ENCODE measurements at places on chromosomes 6 and 20.

DNA sequence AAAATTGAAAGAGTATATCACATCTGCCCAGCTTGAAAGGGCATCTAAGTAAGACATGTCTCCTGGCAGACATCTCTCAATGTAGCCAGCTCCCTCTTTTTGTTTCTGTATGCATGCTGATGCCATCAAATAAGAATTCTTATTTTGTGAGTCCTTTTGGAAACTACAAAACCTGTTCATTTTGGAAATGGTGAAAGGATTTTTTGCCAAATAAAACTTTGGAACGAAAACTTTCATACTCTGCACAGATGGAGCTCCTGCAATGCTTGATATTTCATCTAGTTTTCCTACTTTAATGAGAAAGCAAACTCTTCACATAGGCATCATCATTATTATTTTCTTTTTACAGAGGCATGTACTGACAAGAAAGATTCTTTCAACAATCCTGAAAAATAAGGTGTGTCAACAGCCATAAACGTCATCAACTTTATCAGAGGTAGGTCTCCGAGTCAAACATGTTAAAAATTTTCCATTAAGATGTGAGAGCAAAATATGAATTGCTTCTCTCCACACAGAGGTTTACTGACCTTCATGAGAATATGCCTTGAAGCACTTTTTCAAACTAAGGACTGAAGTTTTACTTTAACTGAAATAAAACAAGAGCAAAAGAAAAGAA, 26.2 kb upstream of the CMTR1 start:
- no peak for DNase-seq

GRCh38 chr6:71481801-71482200, 193.2 kb downstream of the OGFRL1 start:
- DNase-seq = no peak

GRCh38 chr20:40471261-40471629, 217.8 kb downstream of the MAFB start:
- no peak for DNase-seq

DNA sequence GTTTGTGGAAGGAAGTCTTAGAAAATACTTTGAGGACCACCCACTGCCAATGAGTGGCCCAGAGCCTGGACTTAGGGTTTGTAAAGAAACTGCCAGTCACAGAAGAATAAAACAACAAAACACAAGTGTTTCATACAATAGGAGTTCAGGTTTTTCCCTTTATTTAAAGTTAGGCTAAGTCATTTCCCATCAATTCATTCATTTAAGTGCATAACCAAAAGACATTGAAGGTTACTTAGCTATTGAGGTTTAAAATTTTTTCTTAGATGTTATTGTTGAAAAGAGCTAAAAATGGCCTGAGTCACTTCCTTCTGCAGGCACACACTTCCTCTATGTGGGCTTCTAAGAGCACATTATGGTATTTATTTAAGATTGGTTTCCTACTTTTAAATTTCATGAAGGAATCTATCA, 54.2 kb downstream of the ARMC2 start:
- no peak for DNase-seq

- no peak for DNase-seq
Measured at GRCh38 chr6:6795393-6795792, 206.9 kb downstream of the LY86 start.

GRCh38 chr6:147639279-147639678, 130.8 kb downstream of the SAMD5 start:
- no peak for DNase-seq

GRCh38 chr20:48416002-48416401, 411.8 kb downstream of the PREX1 start:
- no peak for DNase-seq

DNA sequence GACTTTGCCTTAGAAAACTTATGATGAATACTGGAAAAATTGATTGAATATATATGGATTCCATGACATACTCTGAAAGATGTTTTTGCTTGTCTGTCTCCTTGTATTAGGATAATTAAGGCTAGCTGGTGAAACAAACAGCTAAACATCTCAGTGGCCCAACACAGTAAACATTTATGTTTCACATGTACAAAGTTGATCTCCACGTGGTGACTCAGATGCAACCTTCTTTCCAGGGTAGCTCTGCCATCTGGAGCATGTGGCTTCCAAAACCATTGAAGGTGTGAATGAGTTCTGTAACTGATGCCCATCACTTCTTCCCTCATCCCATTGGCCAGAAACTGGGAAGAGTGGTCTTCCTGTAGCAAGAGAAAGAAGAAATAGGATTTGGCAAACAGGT, 196.3 kb downstream of the TSHZ2 start:
- DNase-seq = no peak

GRCh38 chr6:106745197-106745770, 115.9 kb downstream of the QRSL1 start:
- DNase-seq = no peak

- DNase-seq = no peak
Measured at GRCh38 chr6:75396005-75396800, 97.4 kb downstream of the FILIP1 start.

GRCh38 chr6:170290296-170291128, at the start of gene DLL1:
TSS of gene DLL1 (minus strand) at chr6:170291078. CDS start at chr6:170290139, 939 bp downstream.
- no peak for DNase-seq

GRCh38 chr20:38883081-38883980, 42.9 kb upstream of the FAM83D start:
- DNase-seq = peak; percentile 67

DNA sequence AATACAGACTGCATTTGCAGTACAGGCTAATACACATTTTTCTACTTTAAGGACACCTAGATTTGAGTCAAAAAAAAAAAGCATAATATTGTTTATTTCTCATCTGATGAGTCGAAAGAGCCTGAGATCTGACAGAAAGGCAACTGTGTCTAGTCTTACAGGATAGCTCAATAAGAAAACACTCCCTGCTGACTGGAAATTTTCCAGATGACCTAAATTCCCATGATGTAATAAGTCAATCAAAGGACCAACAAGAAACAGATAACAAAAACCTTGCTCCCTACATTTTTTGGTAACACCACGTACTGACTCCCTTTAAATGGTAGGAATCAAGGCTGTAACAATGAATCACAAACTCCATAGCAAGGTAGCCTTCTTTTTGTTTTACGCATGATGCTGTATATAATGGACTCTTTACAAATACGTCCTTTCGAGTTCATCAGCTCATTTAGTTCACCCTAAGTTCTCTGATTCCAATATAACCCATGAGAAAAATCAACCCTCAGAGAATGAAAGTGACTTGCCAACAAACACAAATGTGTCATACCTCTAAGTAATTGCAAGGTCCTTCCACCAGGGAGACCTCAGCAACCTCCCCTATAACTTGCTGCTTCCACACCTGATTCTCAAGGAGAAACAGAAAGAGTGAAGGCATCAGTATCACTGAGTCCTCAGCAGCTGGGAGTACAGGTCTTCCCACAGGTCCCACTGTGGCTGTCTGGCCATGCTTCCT, 12.1 kb downstream of the TBX18 start:
- no peak for DNase-seq

DNA sequence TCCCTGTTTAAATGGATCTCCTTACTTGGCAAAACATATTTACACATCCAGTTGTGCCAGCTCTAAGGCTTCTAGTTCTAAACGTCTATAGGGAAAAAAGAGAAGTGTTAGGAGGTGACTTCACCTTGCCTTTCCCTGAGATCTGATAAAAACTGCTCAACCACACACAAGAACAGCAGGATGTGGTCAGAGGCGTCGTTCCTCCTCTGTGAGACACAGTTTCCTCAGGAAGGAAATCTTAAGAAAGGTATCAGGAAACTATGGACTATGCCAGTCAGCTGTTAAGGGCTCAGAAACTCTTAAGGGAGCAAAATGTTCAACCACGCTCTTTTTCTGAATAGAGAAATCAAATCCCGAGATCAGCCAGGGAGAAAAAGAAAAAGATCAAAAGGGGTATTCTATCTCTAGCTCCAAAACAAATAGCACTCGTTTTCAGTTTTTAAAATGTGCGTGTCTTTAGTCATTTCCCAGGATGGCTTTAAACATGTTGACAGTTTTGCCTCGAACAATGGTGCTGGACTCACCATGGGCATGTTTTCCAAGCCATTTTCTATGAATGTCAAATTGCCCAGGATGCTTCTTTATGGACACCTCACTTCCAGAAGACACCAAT, 154.5 kb downstream of the HACE1 start:
- no peak for DNase-seq

DNA sequence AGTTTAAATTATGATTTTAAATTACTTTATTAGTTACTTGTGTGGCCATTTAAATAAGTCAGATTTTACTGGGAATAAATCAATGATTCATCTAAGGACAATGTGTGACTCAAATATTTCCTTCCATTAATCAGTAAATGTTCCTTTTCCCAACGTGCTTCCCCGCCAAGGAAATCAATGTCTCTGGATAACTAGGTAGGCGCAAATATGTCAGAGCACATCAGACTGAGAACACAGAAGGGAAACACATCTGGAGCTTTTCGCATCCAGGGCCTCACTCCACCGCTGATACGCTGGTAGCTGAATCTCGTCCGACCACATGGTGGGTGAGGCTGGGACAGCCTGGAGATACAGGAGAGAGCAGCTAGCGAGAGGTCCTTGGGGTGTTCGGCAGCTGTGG, 56.4 kb upstream of the RPS6KA2 start:
- DNase-seq = no peak

- no peak for DNase-seq
Measured at GRCh38 chr6:81088145-81088544, 664.3 kb downstream of the TENT5A start.

- no peak for DNase-seq
Measured at GRCh38 chr6:142945049-142945445, at the start of gene HIVEP2. TSS of gene HIVEP2 (minus strand) at chr6:142945176. CDS start at chr6:142774738, 170,438 bp downstream.

GRCh38 chr20:62780696-62781095, 15.6 kb upstream of the MRGBP start:
- DNase-seq = no peak

DNA sequence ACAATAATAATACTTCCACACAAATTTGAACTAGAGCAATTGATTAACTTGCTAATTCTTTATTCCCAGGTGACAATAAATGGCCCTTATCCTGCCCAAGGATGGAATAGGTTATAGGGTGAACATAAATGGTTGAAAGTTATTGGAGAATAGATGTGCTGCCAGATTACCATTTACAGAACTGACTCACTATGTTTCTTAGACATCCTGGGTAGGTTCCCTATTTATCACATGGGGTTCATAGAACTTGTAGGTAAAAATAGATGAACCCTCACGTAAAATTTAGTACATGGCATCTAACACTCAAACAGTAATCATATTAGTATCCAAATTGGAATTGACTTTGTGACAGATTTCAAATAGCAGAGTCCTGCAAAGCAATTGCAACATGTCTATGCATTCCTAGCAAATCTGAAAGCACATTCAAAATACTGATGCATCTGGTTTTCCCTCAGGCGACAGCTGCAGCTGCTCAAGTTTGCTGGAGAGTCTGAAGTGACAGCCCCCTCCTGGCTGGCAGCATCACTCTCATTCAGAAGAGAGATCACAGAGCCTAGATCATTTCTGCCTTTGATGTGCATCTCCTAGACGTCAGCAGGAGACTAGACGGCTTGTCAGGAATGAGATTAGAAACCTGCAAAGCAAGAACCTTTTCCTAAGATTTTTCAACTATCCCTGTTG, 80.2 kb upstream of the RNF217 start:
- DNase-seq = no peak

DNA sequence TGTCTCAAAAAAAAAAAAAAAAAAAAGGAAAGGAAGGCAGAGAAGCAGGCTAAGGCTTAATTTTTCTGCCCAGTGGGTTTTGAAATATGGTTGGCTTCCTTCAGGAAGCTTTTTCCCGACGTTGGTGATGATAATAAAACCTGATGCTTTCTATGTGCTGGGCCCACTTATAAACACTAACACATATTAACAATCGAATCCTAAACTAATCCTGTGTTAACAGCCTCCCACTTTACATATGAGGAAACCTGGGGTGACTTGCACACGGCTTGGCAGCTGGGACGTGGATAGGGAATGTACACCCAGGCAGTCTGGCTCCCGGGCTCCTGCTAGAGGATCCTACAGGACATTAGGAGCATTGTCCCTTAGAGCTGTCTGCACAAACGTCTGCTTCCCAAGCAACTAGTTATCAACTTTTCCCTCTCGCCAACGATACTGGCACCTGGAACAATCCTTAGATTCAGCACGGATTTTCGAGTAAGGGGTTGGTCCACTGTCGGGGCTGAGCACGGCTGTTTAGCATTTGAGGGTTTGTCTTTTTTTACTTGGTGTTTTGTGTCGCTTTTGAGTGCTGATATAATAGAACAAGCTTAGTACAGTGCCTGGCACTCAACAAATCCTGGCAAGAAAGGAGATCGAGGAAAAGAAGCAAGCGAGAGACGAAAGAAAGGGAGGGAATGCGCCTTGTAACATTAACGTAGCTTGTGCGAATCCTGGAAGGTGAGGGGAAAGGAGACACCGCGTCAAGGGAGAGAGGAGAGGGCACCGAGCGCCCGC, 622 bp upstream of the KIZ start:
- no peak for DNase-seq

- DNase-seq = no peak
Measured at GRCh38 chr6:168109171-168109570, 30.2 kb upstream of the FRMD1 start.

GRCh38 chr6:87378947-87379346, 28.8 kb upstream of the CFAP206 start:
- DNase-seq = no peak

GRCh38 chr6:123564361-123564760, 72.4 kb downstream of the TRDN start:
- no peak for DNase-seq

Data from cerebellar nuclear complex (tissue), 1 donor.